Activated effector memory CD4-positive, alpha-beta T cell treated with Interleukin-2 at 50 U/mL for 16 hours (primary cell): ENCODE measurements at places on chromosomes 7 and 10.

DNA sequence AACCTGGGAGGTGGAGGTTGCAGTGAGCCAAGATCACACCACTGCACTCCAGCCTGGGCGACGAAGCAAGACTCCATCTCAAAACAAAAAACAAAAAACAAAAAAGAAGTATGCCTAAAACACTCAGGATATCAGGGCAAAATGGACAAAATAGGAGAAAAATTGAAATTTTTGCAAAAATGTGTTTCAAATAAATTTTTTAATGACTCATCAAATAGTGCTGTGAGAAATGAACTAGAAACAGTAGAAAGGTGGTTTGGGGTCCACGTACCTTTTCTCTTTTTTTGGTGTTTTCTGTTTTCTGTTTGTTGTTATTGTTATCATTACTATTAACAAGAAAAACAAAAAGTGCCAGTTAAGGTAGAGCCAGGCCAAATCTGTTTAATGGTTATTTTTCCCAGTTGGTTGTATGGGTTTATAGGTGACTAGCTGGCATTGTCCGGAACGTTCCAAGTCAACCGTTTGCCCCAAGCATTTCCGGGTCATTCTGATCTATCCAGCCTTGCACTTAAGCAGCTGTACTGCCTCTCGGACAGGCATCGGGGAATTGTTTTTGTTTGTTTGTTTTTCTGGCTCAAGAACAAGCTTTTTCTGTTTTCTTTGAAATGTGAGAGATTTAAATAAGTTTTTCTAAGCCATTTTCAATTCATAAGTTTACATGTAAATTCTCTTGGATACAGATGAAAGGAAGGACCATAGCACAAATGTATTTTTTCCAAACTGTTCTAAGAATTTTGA, 157.0 kb upstream of the NEBL start:
- no peak for DNase-seq

- no peak for DNase-seq
Observed at GRCh38 chr10:18144928-18145327, 4.7 kb downstream of the CACNB2 start.

DNA sequence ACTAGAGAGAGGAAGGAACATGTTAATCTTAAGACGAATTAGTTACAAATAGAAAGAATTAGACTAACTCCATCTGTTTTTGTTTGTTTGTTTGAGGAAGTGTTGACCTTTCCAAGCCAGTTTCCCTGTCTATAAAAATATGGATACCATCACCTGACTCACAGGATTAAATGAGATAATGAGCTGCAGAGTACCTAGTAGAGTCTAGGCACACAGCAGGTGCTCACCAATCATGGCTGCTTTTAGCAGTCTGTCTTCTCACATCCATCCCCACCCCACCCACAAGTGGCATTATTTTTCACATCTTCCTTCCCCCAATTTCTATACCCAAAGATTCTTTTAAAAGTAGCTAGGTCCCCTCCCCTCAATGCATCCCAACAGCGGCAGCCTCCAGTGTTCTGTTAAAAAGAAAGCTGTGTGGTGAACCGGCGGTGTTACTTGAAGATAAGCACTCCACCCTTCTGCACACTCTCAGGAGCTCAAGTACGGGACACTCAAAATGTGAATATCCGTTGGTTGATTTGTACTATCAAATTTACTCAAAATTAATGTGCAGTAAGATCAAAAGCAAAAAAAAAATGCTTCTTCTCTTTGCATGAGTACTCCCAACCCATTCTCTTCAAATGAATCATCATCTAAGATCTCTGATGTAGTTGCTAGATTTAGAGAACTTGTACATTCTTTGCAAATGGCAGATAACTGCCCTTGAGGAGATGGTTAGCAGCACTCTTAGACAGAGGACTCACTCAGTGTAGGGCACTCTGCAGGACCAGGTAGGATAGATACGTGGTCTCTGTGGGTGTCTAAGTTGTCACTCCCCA, 145.4 kb upstream of the ASAH2 start:
- DNase-seq = no peak

DNA sequence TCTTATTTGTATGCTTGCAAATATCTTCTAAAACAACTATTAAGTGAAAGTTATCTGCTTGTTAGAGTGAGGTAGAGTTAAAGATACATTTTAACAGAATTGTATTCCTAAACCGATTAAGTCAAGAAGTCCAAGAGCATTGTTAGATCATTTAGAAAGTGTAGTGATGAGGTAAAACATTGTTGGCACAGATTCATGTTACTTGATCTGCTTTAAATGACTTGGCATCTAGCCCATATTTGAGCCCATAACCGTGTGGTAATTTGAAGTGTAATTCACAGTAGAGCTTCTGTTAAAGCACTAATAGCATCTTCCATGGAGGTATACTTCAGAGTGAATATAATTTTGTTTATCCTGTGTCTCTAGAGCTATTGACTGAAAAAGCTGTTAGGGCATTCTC, 62.1 kb downstream of the PTEN start:
- DNase-seq = no peak

DNA sequence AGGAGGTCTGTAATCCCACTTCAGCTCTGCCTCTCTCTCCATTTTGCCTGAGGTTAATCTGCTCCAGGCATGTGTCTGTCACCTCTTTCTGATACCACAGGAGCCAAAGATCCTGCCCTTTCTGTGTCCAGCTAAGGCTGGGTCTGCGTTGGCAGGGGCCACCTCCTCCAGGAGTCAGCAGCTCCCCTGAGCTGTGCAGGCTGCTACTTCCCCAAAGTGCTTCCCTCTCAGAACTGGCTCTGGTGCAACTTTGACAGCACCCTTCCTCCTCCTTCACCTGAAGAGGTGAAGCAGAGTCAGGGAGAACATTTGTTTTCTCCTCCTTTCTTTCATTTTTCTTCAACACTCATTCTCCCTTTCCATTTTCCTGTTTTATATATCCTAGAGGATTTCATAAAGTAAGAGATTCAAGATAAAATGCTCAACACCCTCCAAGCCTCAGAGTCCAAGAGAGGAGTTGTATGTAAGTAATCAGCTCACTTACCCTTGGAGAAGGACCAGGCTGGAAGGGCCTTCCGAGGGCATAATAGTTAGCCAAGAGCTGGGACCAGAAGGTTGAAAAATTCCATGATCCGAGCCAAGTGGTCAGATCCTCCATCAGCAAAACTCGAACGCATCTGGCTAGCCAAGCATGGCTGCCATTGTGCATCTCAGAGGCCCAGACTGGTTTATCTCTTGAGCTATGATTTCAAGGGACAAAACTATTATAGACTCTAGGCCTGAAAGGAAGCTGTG, 257.3 kb downstream of the PTEN start:
- DNase-seq = no peak

GRCh38 chr7:81533426-81533825, 236.4 kb downstream of the HGF start:
- DNase-seq = no peak

DNA sequence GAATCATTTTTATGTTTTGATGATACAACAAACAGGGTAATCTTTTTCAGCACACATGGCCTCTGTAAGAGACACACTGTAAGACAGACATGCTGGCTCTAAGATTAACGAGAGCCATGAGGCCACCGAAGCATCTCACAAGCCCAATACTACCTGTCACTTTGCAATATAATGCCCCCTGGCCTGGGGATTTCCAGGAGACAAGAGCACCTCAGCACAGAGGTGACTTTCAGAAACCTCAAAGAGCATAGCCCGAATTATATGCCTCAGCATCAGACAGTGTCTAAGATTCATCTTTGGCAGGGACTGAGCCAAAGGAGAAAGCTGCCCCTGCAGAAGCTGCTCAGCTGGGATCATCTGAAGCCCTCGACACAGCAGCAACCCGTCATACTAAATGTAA, 44.2 kb upstream of the TMEM213 start:
- no peak for DNase-seq

DNA sequence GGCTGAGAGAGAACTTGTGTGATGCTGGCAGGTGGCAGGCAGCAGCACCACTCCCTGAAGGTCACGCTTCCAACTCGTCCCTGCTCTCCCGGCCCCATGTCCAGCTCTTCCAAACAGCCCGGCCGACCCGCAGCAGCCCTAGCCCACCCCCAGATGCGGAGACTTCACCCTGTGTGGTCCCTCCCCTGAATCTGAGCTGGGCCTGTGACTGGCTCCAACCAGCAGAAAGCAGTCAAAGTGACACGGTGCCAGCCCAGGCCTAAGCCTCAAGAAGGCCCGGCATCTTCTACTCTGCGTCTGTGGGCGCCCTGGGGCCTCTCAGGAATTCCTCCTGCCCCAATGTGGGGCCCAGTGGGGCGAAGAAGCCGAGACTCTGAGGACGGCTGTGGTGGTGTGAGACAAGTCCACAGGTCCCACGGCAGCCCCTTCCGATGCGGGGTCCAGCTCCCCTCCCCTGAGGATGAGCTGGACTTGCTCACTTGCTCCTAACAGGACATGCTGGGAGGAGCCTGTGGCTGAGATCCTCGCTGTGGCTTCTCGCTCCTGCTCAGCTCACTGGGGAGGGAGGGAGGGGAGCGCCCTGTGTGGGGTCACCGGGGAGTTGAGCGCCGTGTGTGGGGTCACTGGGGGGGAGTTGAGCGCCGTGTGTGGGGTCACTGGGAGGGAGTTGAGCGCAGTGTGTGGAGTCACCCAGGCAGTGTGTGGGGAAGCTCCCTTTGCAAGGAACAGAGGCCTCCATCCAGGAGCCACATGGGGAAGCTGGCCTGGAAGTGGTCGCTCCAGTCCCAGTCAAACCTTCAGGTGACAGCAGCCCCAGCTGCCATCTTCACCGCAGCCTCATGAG, 9.5 kb downstream of the STK32C start:
- no peak for DNase-seq

DNA sequence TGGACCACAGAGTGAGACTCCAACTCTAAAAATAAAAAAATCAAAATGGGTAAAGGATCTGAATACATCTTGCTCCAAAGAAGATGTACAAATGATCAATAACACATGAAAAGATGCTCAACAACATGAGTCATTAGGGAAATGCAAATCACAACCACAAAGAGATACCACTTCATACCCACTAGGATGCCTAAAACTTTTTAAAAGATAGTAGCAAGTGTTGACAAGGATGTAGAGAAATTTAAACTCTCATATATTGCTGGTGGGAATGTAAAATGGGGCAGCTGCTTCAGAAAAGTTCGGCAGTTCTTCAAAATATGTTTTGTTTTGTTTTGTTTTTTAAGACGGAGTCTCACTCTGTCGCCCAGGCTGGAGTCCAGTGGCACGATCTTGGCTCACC, 45.7 kb upstream of the GTF2IRD1 start:
- DNase-seq = no peak

DNA sequence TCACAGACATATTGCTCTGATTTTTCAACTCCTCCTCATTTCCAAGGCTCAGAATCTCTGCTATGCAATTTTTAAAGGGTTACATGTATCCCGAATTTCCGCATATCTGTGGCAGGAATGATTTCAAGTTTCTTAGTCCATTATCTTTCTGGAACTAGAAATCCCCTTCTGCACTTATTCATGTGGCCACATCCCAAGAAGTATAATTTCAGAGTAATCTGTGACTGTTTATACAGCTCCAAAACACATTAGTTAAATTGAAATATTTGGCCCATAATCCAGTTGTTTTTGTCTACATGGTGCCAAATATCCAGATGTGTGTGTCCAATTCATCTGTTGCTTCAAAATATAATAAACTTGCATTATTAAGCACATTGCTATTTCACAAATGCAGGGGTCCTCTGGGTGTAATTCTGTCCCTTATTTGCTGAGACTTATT, 271.2 kb downstream of the ARHGAP12 start:
- DNase-seq = no peak

DNA sequence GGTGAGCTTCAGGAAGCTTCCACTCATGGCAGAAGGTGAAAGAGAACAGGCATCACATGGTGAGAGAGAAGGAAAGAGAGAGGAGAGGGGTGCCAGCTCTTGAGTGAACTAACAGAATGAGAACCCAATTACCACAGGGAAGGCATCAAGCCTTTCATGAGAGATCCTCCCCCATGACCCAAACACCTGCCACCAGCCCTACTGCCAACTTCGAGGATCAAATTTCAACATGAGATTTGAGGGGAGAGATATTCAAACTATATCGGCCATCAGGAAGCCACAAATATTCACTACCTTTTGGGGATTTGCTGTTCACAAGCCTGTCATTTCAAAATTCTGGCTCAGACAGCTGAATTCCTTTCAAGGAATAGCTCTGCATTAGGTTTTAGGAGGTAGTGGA, 39.9 kb upstream of the SMNDC1 start:
- DNase-seq = no peak

- no peak for DNase-seq
Observed at GRCh38 chr7:3495954-3496353, 194.9 kb downstream of the SDK1 start.

DNA sequence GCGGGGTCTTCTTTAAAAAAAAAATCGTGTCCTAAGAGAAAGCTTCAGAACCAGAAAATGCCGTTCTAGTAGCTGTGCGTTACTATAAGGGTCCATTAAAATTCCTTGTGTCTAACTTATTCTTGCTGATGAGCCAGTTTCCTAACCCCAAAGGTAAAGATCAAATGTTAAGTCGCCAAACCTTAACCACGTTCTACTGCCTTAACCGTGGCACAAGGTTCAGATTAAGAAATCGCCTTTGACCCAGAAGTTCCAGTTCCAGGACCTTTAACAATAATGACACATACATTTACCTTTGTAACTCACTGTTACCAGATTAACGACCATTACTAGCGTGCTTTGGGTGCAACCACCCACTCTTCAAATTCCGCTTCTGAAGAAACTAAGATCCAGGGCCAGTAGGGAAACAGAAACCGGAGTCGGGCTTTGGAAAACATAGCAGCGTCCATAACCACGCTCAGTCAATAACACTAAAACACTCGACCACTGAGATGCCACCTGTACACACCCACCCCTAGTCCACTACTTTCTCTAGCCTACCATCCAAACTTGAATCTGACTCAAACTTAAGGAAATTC, 620 bp downstream of the BET1 start:
- DNase-seq = no peak

DNA sequence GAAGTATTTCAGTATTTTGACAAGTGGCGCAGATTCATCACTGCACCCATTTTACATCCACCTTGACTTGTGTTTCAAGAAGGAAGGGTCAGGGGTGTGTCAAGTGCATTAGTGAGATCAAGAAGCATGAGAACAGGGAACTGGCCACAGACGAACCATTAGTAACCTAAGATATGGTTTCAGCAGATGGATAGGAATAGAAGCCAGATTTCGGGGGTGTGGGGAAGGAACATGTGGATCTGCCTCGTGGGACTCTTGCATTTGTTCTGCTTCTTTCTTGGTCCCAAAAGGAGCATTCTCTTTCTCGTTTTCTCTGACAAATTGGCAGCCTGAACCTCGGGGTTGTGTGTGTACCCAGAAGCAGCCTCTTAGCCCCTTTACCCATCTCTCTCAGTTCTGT, 9.6 kb downstream of the DENND2A start:
- no peak for DNase-seq

GRCh38 chr10:112456533-112456932, 9.5 kb downstream of the VTI1A start:
- DNase-seq = no peak

DNA sequence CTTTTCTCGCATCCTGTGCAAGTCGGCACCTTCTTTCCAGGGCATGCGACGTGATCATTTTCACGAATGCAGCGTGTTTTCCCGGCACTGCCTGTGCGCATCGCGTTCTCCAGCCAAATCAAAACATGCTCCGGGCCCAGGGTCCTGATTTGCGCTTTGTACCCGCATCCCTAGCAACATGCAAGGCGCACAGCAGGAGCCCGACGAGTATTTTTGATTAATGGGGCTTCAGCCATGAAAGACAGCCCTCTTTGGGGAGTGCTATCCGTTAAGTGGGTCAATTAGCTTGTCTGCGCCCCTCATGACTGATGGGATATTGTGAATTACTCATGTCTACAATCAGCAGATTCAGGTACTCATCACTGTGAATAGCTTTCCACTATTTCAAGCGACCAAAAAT, 243.3 kb upstream of the RNF32 start:
- no peak for DNase-seq

GRCh38 chr10:71079761-71080380, 132.5 kb upstream of the UNC5B start:
- no peak for DNase-seq
